GM18507 (cell line): ENCODE measurements at places on chromosomes 16 and 17.

- no peak for DNase-seq
Measured at GRCh38 chr16:30076276-30076791, 540 bp downstream of the PPP4C start.

DNA sequence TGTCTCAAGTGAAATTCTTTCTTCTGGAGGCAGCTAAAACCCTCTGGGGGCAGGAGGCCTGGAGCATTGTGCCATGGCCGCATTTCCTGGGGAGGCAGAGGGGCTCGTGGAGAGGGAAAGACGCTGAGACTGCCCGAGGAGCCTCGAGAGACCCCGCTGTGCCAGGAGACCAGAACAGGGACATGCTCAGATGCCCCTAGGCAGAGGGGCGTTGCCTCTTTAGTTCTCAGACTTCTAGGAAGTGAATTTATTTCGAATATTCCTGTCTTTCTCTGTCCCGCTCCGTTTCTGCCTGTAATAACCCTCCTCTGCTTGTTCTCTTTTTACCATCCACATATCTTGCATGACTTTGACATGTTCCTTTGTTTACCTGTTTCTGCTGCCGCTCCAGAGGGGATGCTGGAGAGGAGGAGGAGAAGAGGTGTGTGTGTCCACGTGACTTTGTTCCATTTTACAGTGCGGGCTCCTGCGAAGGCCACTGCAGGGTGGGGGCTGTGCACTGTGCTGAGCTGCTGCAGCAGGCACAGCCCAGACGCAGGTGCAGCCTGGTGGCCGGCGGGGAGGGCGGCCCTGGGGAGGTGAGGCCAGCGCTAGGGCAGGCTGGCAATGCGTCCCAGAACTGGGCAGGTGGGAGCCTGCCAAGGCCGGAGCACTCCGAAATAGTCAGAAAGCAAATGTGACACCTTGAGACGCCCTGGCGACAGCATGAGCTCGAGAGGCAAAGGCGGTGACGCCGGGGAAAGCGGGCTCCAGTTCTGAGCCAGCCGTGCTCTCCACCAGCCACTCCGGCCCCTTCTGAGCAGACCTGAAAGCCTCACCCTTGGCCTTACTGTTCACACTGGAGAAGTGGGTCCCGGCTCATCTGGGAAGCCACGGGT, 29.9 kb downstream of the CIBAR2 start:
- no peak for DNase-seq

DNA sequence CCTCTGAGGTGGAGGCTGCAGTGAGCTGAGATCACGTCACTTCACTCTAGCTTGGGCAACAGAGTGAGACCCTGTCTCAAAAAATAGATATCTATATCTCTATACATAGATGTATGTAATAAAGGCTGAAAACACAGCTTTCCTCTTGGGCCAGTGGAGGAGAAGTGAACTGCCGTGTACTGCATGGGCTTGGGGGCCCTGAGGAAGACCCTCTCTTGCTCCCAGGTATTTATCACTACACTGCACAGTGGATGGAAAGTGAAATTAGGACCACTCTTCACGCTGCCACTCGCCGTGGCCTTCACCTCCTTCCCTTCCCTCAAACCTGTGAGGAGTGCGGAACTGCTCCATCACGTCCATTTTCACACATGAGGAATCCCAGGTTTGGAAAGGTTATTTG, 68.8 kb upstream of the SIAH1 start:
- no peak for DNase-seq

DNA sequence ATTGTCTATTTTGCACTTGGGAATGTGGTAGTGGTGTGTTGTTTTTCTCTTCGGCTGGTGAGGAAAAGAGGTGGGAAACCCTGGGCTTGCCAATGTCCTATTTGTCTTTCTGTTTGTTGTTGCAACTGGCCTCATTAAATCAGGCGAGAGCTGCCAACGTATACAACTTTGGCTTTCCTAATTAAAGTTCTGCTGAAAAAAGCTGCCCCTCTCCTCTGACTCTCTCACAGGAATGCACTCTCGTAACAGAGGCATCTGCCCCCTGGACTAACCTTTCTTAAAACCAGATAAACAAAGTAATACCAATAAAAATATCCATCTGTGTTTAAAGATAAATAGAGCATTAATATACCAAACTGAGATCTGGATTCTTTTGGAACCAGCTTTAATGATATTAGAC, 7.8 kb downstream of the CDRT15 start:
- DNase-seq, result no peak

DNA sequence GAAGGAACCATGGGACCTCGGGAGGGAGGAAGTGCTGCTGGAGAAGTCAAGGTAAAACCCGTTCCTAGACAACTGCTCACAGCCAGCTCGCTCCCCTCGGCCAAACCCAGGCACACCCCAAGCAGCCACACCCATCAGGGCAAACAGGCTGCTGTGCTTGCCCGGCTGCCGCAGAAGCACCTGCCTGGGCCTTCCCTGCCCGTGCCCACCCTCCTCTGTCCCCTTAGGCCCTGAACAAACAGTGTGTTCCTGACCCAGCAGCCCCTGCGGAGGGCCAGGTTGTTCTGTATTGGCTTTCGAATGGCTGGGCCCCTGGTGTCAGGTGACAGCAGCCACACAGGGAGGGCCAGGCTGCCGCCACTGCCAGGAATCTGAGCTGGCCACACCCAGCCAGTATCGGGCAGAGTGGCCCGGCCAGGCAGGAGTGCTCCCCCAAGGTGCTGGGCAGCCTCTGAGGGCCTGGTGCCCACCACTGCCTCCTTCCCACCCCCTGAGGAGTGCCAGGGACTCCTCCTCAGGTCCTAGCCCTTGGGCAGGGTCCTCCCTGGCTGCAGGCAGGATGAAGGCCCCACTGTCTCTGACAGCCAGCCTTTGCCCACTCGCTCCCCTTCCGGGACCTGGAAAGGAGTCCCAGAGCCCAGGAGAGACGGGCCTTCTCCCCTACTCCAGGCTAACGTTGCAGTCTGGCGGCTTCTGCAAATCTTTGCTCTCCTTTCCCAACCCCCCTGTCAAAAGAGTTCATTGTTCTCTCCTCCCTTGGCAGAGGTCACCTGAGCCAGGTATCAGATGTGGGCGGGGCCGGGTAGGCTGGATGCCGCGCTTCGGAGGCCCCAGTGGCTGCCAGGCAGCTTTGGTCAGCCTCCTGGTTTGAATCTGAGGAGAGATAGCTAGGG, 24.0 kb downstream of the LLGL2 start:
- DNase-seq, result no peak

- no peak for DNase-seq
Measured at GRCh38 chr17:37546302-37546701, 56.6 kb downstream of the DUSP14 start.

GRCh38 chr16:4944333-4945281, 7.7 kb upstream of the PPL start:
- DNase-seq, result no peak

DNA sequence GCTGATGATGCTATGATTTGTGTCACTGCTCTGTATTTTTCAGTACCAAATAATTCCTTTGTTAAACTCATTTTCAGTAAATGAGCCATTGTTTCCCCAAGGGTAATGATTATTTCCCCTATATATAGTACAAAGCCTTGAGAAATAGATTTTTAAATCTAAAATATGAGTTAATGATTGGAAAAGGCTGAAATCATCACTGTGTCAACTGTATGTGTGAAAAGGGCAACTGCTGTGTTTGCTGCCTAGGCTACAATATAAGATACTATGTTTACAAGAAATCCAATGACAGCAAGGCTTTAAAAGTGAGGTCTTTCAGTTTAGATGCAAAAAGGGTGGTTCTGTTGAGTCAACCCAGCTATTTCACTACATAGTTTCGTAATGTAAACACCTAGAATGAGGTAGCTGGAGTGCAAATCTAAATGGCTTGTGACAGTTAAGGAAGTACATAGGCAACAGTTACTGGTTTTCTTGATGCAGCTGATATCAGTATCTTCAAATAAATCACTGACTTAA, 15.3 kb downstream of the NLK start:
- peak; percentile 29 for DNase-seq
